ENCODE measurements at places on chromosomes 3 and 15.

GRCh38 chr3:127614928-127615589, 13.9 kb upstream of the PODXL2 start:
- DNase-seq = no peak

DNA sequence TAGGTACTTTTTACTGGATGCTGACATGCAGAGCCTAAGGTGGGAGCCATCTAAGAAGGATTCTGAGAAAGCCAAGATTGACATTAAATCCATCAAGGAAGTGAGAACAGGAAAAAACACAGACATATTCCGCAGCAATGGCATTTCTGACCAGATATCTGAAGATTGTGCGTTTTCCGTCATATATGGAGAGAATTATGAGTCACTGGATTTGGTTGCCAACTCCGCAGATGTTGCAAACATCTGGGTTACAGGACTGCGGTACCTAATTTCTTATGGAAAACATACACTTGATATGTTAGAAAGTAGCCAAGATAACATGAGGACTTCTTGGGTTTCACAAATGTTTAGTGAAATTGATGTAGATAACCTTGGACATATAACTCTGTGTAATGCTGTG, 125.1 kb downstream of the PLCL2 start:
- DNase-seq = no peak

DNA sequence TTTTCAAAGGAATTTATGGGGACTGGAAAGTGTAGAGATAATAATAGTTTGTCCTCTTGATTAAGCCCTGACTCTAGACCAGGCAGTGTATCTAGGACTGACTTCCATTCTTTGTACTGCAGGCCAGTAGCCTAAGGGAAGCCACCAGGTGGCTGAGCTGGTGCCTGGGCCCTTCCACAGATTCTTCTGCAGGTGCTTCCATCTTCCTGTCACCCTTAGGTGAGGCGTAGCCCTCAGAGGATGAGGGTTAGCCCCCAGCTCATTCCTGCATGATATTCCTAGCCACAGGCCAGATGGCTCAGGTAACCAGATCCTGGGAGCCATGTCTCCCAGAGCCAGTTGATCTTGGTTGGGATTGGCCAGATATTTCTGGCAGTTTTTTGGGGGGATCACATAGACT, 169.0 kb upstream of the IL12A start:
- no peak for DNase-seq

DNA sequence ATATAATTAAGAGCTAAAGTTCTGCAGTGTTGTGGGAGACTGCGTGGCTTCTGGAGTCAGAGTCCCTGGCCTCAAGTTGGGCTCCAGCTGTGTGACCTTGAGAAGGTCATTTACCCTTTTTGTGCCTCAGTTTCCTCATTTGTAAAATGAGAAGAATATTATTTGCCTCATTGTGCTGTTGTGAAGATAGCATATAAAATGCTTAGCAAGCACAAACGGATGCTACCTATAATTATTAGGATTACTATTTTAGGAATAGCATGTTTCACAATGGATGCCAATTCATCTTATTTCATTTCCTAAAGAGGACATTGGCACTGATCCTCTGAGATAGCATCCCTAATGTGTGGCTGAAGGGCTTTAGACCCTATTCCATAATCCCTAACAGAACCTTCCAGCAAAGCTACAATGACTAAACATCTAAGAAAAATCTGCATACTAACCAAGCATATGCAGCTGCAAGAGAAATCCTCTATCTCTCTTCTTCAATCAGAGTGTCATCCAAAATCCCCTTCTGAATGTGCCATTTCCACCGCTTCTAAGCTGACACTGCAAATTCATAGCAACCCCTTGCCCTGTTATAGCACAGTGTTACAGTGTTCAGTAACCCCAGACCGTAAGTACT, 148.3 kb downstream of the RBMS3 start:
- DNase-seq = no peak

GRCh38 chr3:195075941-195076875, 194.8 kb downstream of the XXYLT1 start:
- DNase-seq = no peak

- no peak for DNase-seq
Measured at GRCh38 chr3:52865994-52866393, 31.2 kb upstream of the MUSTN1 start.

DNA sequence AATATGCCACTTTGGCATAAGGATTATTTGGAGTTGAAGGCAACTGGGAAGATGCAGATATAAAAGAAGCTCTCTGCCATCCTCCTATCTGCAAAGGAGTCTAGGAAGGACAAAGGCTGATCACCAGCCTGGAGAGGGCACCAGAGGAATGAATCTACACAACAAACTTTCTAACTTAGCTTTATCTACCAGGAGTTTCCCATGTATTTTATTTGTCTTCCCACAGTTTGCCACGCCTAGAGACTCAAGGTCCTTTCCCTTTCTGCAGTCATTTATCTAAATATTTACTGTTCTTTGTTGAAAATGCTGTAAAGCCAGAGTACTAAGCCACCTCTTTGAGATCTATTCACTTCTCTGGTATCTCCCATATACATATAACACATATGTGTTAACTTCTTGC, 32.2 kb downstream of the GPR176 start:
- peak; percentile 32 for DNase-seq

DNA sequence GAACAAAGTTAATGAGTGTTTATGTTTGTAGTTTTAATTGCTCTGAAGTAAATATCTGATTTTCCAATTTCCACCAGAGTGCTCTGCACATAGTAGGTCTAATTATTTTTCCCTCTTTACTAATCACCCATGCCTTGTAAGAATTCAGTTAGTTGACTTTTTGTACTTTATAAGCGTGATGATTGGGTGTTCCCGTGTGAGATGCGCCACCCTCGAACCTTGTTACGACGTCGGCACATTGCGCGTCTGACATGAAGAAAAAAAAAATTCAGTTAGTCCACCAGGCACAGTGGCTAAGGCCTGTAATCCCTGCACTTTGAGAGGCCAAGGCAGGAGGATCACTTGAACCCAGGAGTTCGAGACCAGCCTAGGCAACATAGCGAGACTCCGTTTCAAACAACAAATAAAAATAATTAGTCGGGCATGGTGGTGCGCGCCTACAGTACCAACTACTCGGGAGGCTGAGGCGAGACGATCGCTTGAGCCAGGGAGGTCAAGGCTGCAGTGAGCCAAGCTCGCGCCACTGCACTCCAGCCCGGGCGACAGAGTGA, 507 bp upstream of the VHL start:
- DNase-seq = no peak

GRCh38 chr15:85772668-85773067, 22.1 kb downstream of the KLHL25 start:
- no peak for DNase-seq

- DNase-seq = no peak
Measured at GRCh38 chr3:33690341-33690740, 27.7 kb downstream of the CLASP2 start.

- peak; percentile 49 for DNase-seq
Measured at GRCh38 chr15:51842852-51843737, 13.6 kb downstream of the TMOD3 start.

DNA sequence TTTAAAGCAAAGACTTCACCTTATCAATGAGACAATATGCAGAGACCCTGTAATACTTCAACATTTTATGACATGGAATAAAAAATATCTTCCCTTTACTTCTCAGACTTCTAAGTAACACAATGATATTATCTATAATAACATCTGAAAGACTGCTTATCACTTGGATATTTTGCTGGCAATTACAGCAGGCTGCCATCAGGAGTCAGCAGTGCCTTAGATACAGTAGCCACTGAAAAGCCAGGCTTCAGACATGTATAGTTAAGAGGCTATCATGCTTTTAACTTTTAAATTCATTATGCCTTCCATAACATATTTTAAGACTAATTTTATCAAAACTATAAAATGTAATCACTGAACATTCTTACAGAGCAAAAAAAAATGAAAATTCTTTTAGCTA, 227.5 kb downstream of the NEK10 start:
- no peak for DNase-seq

DNA sequence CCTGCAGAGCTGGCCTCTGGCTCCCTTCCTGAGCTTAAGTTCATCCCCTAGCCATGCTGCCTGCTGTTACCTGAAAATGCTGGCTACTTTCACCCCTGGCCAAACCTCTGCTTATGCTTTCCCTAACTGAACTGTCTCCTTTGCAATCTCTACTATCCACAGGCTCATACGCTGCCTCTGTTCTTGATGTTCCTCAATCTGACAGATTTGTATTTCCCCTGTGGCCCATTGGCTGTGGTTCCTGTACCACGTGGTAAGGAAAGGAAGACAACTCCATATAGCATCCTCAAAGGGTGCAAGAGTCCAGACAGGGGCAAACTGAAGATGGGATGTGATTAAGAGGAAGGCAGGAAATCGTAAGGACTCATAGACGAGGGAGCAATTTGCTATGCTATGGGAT, 33.2 kb downstream of the TGM4 start:
- DNase-seq = no peak

DNA sequence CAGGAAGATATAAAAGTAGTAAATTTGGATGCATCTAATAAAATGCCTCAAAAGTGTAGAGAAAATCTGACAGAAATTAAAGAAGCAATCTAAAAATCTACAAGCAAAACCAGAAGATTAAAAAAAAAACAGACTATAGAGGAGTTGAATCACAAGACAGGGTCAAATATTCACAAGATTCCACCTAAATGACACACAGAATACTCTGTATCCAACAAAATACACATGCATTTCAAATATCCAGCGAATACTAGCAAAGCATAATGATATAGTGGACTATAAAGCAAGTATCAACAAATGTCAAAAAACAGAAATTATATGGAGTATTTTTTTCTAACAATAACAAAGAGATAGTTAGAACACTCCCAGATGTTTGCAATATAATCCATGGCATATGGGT, 20.5 kb upstream of the ACTC1 start:
- DNase-seq = no peak

DNA sequence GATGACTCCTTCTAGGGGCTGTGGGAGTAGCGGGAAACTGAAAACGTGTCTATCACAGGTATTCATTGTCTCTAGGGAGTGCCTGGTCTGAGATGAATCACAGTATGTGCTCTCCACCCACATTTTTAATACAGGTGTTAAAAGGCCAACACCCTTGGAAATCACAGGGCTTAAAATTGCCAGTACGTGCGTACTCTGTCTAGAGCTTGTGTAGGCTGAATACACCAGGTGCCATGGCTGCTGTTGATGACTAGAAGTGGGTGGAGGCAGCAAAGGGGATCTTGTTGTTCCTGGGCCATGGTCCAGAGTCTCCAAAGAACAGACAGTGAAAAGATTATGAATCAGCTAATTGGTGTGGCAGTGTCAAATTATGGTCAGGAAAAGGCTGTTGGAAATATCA, 35.1 kb upstream of the P3H2 start:
- DNase-seq = no peak

- no peak for DNase-seq
Measured at GRCh38 chr15:68582864-68583263, 4.1 kb downstream of the CORO2B start.

GRCh38 chr15:73602992-73603391, 30.2 kb downstream of the NPTN start:
- DNase-seq = no peak

- DNase-seq = no peak
Measured at GRCh38 chr3:158430968-158431367, 140.0 kb upstream of the MLF1 start.

- no peak for DNase-seq
Measured at GRCh38 chr3:58349792-58350626, 17.3 kb downstream of the PXK start.

DNA sequence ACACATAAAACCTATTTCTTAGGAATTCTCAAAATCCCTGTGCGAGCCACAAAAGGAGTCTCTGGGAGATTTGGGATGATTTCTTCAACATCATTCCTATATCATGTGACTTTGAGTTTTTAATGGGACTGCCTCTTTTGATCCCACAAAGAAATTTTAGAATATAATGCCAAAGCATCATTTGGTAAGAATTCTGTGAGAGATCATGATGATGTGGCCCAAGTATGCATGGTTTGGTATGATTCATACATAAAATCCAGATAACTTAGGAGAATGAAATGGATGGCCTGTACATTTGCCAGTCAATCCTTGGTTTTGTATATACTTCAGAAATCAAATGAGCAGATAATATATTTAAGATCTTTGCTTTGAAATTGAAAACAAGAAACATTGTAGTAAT, 61.3 kb downstream of the UBE2E2 start:
- no peak for DNase-seq

DNA sequence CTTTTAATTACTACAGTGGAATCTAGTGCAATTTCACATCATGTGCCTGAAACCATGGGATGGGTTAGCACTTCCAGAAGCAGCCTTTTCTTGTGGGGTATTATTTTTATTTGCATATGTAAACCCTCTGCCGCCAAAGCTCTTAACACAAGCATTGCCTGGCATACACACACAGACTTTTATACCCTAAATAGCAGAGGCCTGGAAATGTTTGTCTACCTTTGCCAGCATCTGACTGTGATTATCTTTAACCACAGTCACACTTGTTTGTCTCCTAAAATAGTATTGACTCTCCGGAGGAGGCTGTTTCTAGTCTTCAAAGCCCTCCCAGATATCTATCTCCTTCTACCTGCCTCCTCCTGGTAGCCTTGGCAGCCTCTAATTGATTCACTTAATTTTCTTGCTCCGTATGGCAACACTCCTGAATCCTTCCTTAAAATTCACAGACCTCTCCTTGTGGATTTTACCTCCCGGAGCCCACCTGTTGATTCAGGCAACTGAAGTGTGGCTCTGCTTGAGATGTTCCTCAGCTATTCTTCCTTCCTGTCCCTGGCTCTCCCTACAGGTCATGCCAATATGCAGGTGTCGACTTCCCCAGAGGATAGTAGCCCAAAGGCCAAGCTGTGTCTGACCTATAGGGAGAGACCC, 127.1 kb upstream of the UMPS start:
- DNase-seq = no peak

GRCh38 chr3:16476636-16477035, 36.9 kb downstream of the RFTN1 start:
- no peak for DNase-seq

DNA sequence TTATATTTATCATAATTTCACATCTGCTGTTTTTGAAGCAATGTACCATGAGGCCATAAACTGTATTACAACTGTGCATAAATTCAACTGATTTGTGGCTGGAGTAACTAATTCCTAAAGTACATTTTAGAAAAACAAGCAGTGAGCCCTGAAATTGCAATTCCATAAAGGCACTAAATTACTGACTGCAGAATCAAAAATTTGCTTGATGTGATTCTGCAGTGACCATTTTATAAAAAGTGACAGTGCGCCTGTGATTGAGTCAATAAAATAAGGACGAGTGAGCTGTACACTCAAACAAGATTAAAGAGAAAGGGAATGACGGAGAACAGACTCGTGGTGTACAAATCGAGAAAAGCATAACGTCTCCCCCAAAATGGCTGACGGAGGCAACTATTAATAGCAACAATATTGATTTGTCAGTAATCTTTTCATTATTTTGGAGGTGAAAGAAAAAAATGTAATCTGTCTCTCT, 121.4 kb upstream of the MEIS2 start:
- DNase-seq = no peak
